Mammary epithelial cell (primary cell): ENCODE measurements at places on chromosomes 1 and 21. TPM values are rescaled to one million over a fixed set of nuclear protein-coding genes. Genes with fewer than 3 reads are reported as not detected.

- DNase-seq = no peak
Observed at GRCh38 chr1:47664356-47664755, 226.5 kb downstream of the FOXD2 start.

DNA sequence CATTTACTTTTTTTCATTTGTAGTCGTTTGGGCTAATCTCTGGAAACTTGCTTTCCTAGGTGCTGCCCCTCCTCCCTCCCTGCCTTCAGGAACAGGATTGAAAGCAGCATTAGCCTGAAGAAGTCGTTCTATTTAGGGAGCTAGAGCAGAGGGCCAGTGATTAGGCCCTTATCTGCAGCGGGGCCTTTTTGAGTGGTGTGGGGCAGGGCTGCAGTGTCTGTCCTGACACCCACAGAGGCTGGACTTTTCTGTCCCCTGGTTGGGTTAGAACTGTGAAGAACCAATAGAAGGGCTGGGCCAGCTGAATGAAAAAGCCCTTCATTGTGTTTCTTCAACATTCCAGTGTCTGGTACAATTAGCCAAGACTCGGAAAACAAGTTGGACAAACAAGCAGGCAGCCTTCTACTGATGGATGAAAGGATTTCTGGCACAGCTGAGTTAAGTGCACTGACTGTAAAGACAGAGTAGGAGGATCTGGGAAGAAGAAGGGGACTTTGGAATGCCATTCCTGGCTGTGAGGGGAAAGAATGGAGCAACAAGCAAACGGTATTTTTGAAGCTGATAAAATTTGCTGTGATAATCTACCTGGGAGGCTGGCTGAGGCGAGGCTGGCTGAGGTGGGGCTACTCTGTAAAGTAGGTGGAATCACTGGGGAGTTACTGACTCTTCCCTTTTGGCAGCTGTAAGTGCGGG is 9.7 kb downstream of the MACF1 start:
- peak; percentile 54 for DNase-seq

DNA sequence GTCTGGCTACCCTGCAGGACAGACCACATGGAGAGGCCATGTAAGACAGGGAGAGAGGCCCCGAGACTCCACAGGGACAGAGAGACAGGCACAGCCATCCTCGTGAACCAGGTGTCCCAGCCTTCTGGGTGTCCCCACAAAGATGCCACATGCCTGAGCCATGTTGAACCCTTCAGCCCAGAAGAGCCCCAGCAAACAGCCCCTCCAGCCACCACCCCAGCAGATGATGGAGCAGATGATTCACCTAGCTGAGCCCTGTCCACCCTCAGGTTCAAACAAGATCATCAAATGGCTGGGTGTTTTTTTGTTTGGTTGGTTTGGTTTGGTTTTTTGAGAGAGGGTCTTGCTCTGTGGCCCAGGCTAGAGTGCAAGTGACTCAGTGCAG is 78.7 kb downstream of the DHRS3 start:
- no peak for DNase-seq

DNA sequence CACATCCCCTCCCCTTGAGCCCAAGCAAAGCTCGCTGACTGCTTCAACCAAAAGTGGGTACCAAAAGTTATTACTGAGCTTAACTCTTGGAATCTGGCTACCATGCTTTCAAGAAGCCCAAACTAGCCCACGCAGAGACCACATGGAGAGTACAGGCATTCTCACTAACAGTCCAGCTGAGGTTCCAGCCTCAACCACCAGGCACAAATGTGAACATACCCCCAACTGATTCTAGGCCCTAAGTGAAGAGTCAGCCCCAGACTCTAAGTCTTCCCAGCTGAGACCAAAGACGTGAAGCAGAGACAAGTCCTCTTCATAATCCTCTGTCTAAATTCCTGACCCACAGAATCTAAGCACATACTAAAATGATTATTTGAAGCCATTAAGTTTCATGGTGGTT is 36.8 kb downstream of the EVI5 start:
- DNase-seq = no peak

DNA sequence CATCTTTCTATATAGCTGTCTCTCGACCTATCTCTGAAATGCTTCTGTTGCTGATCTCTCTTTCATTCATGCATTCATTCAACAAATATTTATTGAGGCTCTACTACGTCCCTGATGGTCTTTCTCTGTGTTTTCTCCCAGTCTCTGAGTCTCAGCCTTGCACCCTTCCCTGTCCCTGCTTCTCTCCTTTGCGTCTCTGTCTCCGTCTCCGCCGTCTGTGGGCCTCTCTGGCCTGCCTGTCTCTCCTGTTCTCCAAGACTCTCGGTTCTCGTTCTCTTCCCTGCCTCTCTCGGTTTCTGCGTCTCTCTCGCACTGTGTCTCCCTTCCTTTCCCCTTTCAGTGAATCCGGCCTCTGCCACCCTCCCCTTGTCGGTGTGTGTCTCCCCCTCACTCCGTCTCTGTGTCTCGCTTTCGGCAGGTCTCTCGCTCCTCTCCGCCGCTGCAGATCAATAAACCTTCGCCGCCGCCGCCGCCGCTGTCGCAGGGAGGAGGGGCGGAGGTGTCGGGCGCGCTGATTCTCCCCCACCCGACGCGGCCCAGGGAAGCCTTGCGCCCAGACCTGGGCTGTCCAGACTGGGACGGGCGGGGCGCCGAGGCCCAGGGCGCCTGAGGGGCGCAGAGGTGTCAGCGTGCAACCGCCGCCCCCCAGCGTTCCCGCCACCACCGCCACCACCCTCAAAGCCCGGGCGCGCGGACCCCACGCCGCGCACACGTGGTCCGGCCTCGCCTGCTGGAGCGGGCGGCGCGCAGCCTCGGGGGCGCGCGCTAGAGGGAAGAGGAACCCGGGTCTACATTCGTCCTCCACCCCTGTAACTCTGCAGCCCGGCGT is 3.0 kb downstream of the EFNA3 start:
- DNase-seq = no peak

GRCh38 chr1:29713857-29714256 is 477.5 kb downstream of the PTPRU start:
- DNase-seq = peak; percentile 31

DNA sequence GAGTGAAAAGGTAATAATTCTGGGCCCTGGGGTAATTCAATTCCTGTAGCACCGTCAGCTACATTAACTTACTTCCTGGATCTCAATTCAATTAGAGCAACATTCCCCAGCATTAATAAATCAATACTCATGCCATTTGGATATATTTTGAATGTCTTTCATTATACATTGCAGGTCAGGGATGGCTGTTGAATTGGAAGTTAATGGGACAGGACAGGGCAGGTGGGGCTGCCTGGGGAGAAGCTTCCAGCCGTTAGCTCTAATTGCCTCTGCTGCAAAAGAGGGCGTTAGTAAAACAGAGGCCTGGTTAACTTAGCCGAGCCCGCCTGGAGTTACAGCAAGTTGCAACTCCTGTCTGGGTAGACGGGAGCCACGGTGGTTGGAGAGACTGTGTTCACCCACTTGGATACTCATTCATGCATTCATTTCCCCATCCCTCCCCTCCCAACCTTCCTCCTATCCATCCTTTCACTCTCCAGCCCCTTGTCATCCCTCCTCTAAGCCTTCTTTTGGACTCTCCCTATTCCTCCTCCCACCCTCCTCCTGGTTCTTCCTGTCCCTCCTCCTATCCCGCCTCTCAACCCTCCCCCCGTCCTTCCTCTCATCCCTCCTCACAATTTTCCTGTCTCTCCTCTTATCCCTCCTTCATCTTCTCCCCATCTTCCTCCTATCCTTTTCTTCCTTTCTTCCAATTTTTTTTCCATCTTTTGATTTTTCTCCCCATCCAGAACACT is 137.6 kb upstream of the RUNX3 start:
- no peak for DNase-seq

GRCh38 chr1:53644496-53644895 is 94.5 kb downstream of the GLIS1 start:
- no peak for DNase-seq

DNA sequence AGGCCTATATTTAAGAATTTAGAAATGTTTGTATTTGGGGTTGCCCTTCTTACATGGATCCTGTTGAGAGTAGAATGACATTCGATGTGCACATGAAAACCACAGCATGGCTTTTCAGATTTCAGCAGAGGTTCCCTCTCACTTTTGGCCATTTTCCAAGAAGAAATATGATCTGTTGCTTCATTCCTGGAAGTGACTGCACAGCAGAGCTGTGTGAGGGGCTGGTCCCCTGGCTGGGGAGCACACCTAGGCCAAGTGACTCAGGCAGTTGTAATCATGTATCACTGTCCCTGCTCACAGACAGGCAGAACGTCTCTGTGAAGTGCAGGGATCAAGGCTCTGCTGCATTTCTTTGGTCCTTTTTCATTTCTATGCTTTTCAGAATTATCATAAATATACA is 32.3 kb downstream of the AGT start:
- DNase-seq = peak; percentile 80

Gene ASAP3
- 11.8 TPM for total RNA-seq

Gene HEYL
- total RNA-seq = not detected in 2 replicates

Gene KPRP
- 0.64 and 1.2 TPM in 2 replicates for total RNA-seq
